ENCODE measurements at places on chromosomes 11 and 22. TPM values are rescaled to one million over a fixed set of nuclear protein-coding genes. Genes with fewer than 3 reads are reported as not detected.

ATG16L2 gene
- total RNA-seq, result 108 TPM

OR56A1 gene
- total RNA-seq, result not detected

SLC17A6 gene
- not detected for total RNA-seq

SLC15A3 gene
- 4.0 TPM for total RNA-seq

Data from activated CD4-positive, alpha-beta T cell treated with anti-CD3 and anti-CD28 coated beads, Interleukin-2, amount 10 ng/mL, durations not matched to agents 7 days and 5 days (primary cell).